ENCODE measurements at places on chromosomes 2 and 18. TPM values are rescaled to one million over a fixed set of nuclear protein-coding genes. Genes with fewer than 3 reads are reported as not detected.

FSIP2 gene
- total RNA-seq = 0.15 TPM

RAB6C gene
- total RNA-seq = not detected

CYP26B1 gene
- total RNA-seq = under 0.01 TPM

OTX1 gene
- 0.29 TPM for total RNA-seq

MYCN gene
- total RNA-seq = not detected

NEURL3 gene
- total RNA-seq = not detected

EGR4 gene
- total RNA-seq = 0.83 TPM

L3MBTL4 gene
- total RNA-seq = not detected

TDRD15 gene
- total RNA-seq = not detected

PCARE gene
- not detected for total RNA-seq

Data from smooth muscle cell of trachea (primary cell).